IMR-90 (cell line): ENCODE measurements at places on chromosomes 4 and X. TPM values are rescaled to one million over a fixed set of nuclear protein-coding genes. Genes with fewer than 3 reads are reported as not detected.

DNA sequence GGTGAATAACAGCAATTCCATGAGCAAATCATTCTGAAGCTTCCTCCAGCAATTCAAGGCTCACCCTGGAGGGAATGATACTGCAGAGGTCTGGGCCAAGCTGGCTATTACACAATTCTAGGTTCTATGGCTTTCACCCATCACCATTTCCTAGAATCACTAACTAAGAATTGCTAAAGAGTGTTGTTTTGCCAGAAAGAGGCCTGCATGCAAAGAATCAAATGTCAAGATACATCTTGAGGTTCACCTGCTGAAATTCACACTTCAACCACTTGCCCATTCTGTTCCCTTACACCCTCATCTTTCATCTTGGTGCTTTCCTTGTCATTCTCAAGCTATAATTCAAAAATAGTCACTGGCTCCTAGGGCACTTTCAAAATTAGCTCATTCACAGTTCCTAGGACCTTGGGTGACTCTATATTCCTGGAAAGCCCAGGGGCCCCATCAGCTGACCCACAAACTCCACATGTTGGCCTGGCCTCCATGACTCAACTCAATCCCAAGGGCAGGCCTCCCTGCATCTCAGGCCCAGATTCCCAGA is 7.0 kb downstream of the APBB2 start:
- no peak for DNase-seq

DNA sequence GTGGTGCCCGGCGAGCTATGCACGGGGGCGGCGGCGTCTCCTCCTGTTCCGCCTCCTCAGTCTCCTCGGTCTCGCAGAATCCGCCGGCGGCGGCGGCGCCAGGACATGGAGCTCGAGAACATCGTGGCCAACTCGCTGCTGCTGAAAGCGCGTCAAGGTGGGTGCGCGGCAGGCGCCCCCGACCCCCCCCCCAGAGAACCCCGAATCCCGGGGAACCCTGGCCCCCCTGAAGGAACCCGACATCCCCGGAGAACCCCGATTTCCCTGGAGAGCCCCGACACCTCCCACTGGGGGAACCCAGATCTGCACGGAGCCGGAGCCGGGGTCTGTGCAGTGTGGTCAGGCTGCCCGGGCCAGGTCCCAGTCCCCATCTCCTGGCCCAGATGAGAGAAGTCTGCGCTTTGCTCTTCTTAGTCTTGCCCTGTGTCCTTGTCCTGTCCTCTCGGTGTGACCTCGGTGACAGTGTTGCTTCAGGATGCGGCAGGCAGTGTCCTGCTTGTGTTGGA is 648 bp downstream of the GRK4 start:
- peak; percentile 33 for DNase-seq

DNA sequence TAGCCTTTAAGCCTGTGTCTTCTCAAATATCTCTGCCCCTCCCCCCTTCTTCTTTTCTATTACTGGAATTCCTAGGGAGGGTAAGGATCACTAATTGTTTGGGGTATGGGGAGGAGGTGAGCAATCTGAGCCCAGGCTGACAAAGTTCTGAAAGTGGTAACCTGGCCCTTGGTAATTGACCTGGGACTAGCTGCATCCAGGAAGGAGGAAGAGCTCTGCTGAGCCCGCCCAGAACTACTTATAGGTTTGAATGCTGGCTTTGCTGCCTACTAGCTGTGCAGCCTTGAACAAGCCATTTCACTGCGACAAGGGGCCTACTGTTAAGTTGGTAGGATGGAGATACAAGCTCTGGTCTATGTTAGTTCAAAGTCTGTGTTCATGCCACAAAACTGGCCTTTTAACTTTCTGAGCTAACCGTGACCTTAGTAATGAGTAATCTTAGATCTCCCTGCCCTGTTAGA is 37.8 kb downstream of the DGKK start:
- DNase-seq, result no peak

DNA sequence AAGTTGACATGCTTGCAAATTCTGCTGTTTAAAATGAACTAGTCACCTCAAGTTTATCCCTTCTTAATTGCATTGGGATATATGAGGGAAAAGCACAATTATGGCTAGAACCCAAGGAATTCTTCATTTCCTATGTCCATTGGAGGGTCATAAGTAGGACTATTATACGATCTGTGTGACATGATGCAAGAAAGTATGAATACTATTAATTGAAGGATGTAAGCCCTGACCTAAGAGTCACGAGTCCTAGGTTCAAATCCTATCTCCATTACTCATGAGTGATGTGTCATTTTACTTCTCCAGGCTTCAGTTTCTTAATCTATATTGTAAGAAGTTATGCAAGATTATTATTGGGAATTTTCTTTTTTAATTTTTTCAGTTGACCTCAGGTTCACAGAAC is 542.9 kb upstream of the GRIA3 start:
- no peak for DNase-seq

DNA sequence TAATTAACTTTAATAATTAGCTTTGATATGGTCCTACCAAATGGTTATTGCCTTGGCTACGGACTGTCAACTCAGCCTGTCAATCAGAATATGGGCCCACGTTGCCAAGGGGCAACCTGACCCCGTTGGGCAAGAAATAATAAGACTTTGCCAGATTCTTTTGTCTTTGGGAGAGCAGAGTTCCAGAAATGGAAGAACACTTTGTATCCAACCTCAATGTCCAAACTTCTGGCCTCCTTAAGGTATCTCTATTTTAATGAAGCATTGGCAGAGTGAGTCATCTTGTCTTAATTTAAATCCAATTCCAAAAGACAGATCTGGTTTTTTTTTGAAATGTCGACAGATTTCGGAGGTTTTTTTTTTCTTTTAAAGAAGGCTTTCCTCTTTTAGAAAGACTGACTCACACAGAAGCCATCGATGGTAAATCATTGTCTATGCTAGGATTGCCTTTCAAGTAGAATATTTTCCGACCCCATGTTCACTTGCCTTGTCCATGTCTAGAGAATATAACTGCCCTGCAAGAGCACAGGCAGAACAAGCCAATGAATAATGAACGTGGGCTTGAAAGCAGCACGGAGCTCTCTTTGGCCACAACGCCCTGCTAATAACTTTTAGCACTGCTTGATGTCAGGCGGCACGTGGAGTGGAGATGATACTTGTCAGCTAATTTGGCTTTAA is 190.3 kb upstream of the GATB start:
- no peak for DNase-seq

GRCh38 chrX:45689971-45690370 is 489.3 kb upstream of the DIPK2B start:
- DNase-seq, result no peak

DNA sequence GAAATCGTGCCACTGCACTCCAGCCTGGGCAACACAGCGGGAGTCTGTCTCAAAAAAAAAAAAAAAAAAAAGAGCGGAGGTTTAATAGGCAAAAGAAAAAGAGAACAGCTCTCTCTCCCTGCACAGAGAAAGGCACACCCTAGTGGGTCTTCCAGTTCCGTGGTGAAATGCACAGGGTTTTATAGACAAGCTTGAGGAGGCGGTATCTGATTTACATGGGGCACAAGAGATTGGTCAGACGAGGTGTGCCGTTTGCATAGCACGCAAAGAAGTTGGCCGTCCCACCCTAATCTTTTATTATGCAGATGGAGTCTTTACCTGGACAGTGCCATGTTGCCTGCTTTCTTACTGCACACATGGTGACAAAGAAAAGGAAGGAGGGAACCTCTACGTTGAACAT is 33.5 kb upstream of the REST start:
- no peak for DNase-seq

GRCh38 chr4:153110739-153111138 is 93.5 kb upstream of the TRIM2 start:
- no peak for DNase-seq

DNA sequence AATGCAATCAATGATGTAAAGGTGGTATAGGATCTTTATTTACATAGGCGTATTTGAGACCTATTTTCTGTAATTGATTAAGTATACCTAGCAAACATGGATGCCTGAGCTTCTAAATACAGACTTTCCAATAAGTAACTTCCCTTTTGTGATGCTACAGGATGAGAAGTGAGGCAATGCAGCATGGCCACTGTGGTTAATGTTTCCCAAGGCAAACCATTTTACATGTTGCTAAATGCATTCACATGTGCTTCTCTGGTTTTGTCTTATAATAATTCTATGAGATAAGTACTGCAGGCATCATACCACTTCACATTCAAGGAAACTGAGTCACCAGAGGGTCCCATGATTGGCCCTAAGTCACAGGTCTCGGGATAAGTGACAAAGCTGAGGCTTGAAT is 35.7 kb upstream of the NKX3-2 start:
- no peak for DNase-seq

GRCh38 chrX:39896951-39897740 is 200.6 kb downstream of the BCOR start:
- DNase-seq, result peak; percentile 62

DNA sequence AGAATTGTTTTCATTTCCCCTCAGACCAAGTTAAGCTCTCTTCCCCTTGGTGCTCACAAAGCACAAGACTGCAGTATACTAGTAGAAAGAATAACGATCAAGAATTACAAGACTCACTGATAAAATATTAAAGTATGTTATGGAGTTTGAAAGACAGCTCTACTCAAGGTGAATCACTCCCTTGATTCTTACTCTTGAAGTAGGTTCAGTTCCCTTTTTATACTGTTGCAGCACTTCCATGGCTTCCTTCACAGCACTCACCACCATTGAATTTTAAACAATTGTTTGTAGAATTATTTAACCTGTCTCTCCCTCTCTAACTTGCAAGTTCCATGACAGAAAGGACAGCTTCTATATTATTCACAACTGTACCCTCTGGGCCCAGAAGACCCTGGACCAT is 42.2 kb downstream of the CASK start:
- no peak for DNase-seq

DNA sequence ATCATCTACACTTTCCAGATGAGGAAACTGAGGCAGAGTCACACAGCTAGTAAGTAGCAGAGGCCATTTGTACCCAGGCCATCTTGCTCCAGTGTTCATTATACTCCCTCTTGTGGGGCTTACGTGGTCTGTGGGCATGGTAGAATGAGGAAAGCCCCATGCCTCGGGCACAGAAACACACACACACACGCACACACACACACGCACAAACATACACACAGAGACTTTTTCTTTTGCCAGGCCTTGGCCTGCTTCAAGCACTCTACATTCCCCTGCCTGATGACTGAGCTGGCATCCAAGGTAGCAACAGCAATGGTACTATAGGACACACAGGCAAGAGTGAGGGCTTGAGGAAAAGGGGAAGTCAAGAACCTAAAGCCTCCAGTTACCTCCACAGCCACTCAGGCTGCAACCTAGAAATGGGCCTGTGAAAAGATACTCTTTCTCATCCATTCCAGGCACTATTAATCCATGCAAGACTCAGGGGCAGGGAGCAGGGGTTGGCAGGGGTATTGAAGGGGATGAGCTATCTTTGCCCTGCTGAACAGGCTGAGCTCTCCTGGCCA is 43.6 kb downstream of the STARD8 start:
- no peak for DNase-seq

GRCh38 chr4:30718641-30719453 is 1.3 kb upstream of the PCDH7 start:
- DNase-seq, result peak; percentile 48

GRCh38 chr4:89482251-89482650 is 174.7 kb upstream of the GPRIN3 start:
- peak; percentile 53 for DNase-seq

GRCh38 chr4:84690481-84690880 is 107.6 kb downstream of the CDS1 start:
- peak; percentile 3 for DNase-seq

DNA sequence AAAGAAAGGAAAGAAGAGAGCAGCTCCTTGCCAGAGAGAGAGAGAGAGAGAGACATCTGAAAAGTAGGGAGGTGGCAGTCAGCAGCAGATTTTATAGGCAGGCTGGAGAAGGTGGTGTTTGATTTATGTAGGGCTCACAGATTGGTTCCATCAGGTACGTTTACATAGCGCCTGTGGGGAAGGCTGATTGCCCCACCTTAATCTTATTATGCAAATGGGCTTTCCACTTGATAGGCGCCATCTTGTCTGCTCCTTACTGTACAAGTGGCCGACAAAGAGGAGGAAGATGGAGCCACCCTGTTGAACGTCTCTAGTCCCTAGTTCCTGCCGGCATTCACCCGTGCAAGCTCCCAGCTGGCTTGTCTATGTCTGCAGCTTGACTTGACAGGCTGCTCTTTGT is 49.1 kb upstream of the DHRSX start:
- DNase-seq, result no peak

GRCh38 chrX:50953832-50954231 is 43.3 kb downstream of the BMP15 start:
- DNase-seq, result no peak

Gene SAGE1
- not detected in 2 replicates for total RNA-seq

Gene CXorf49
- not detected in 2 replicates for total RNA-seq

Gene POF1B
- total RNA-seq, result not detected in 2 replicates

Gene CDK16
- total RNA-seq, result 69.4 and 85.3 TPM in 2 replicates

Gene GRIA2
- total RNA-seq, result not detected in 2 replicates
